ENCODE measurements at places on chromosomes 13 and 19.

DNA sequence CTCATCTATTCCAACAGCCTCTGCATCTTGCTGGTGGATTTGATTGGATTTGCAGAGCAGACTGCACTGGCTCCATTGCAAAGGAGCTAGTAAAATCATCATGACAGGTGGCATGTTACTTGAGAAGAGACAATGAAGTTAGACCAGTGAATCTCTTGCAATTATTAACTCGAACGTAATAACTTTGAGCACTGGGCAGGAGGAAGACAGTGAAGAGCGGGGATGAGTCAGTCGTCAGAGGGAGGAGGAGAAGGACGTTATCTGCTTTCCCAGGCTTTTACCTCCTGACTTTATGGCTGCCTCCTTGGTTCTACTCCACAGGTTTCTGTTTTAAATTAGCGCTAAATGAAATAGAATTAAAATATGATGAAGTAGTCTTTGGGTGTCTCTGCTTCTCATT lies 257.8 kb upstream of the IPO5 start:
- no peak for DNase-seq

DNA sequence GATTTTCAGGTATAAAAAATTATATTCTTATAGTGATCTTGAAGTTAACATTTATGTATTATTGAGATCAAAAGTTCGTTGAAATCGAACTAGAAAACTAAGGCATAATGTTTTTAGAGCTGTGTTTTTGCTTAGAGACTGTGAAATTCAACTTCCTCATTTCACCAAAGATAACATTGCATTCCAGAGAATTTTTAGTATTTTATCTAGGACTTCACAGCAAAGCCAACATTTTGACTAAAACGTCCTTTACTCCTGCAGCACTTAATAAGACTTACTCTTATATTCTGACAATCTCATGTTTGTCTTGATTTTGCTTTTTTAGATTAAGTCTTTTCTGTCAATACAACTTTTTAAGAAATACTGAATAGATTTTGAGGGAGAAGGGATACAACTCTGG lies 4.7 kb downstream of the KCTD4 start:
- no peak for DNase-seq

GRCh38 chr19:3404324-3405260 lies 38.2 kb downstream of the NFIC start:
- DNase-seq, result no peak

DNA sequence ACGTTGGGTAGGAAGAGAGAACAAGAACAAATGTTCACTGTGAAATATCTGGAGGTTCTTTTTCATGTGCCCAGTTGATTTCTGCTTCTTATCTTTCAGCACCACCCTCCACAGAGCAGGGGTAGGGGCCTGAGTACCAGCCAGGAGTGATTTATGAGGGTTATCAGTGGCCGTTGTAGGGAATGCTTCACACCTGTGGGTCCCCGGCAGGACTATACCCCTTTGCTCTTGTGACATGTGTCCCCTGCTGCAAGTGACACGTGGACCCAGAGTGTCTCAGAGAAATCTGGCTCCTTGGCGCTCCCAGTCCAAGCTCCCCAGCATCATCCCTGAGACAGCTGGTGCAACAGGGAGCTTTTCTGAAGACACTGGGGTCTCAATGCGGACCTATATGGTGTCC lies 29.7 kb downstream of the SIAH3 start:
- no peak for DNase-seq

- DNase-seq, result no peak
Observed at GRCh38 chr19:23254141-23254910, 4.1 kb upstream of the ZNF724 start.

GRCh38 chr13:96743296-96744089 lies 250.8 kb downstream of the OXGR1 start:
- no peak for DNase-seq

DNA sequence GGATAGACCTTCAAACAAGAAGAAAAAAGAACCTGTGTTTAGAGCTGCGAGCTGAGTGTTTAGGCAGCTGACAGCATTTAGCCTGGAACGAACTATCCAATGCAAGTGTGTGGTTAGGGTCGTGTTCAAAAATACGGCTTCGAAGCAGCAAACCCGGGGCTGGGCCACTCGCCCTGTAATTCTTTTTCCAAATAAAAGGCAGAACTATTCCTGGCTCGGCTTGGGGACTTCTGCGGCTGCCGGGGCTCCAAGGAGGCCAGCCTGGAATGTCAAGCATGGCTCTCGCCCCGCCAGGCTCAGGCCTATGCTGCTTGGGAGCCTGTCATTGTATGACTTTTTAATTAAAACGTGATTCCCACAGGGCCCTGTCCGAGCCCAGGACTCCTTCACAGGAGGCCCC lies 51.7 kb upstream of the KLF2 start:
- no peak for DNase-seq

DNA sequence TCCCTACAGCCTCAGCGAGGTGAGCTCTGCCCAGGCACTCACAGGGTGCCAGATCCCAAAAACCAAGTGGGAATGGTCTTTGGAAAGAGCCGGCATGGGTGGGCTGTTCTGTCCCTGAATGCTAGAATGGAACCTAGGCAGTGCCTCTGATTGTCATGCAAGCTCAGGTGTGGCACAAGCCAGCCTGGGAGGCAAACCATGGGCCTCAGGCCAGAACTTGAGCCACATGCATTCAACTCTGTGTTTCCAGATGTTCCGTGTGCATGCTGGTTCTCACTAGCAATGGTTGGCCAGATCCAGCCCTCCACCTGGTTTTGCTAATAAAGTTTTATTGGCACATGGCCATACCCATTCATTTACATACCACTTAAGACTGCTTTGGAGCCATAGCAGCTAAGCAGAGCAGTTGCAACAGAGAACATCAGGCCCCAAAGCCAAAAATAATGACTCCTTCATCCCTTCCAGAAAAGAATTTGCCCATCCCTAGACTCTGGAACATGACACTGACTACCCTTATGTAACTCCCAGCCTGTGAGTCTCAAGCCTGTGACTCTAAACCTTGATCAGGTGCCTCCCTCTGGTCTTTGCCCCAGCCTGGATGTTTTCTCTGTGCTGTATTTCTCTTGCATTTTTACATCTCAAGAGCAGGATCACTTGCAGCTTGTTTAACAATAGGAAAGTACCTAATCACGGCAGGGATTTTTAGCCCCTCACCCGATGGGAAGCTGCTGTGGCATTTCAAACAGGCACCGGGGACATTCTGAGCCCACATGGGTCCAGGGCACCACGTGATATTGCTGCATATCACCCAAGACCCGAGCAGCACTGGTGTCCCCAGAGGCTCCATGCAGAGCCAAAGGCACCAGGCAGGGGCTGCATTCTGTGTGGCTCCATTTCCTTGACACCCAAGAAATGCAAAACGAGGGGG lies 55.4 kb upstream of the USE1 start:
- DNase-seq, result no peak

- DNase-seq, result no peak
Observed at GRCh38 chr19:33465834-33466233, 55.8 kb downstream of the PEPD start.

GRCh38 chr13:50581586-50582196 lies 261.8 kb downstream of the DLEU7 start:
- DNase-seq, result no peak
